ENCODE measurements at places on chromosomes 12 and 14.

- peak; percentile 94 for DNase-seq
These were observed 13.0 kb upstream of the UBC start for GRCh38 chr12:124927201-124928094.

DNA sequence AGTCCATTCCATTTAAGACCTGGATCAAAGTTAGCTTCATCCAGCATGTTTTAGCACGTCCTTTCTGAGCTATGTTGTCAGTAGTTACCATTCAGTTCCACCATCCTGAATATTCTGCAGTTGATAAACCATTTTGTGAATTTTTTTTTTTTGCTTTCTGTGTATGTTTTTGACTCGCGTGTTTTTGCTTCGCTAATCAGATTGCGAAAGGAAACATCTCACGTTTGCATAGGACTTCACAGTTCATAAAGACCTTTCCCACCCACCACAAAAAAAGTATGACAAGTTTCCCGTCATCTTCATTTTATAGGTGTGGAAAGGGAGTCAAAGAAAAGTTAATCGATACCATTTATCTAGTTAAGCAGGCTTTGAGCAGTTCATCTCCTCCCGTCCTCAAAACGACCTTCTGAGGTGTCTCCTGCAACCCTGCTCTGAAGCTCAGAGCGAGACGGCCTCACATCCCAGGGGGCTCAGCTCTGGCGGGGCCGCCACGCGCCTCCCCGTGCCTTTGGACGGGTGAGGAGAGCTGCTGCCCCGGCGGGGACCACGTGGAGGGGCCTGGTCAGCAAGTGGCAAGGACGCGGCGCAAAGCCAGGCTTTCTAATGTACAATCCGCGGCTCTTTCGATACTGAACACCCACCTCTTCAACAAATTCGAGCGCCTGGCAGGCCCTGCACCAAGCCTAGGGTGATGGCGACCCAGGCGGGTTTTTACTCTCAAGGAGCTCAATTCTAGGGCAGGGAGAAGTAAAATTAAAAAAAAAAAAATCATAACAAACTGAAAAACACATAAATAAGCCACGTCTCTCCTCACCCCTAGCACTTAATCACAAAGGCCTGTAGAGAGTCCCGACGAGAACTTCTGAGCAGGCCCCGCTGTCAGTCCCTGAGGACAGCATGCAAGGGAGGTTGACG, 988 bp upstream of the TMEM263 start:
- DNase-seq, result no peak

GRCh38 chr14:97946641-97947040, 1149.5 kb downstream of the VRK1 start:
- no peak for DNase-seq

- no peak for DNase-seq
These were observed 46.1 kb downstream of the CPM start for GRCh38 chr12:68886636-68887572.

GRCh38 chr12:126084480-126084879, 1019.2 kb downstream of the AACS start:
- DNase-seq, result no peak
